GM13977 (cell line): ENCODE measurements at places on chromosomes 16 and 17.

DNA sequence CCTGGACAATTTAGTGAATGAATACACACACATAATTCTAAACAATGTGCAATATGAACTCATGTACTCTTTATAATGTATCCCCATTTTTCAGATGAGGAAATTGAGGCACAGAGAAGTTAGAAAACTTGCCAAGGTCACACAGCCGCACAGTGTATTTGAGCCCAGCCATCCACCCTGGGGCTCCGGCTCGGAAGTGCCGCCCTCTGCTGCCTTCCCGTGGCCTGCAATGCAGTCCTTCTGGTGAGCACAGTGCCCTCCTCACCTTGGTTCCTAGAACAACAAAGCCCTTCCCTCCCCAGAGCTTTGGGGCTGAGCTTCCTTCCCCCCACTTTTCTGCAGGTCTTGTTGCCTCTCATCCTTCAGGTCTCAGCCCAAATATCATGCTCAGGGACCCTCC lies 63.7 kb downstream of the C16orf78 start:
- DNase-seq, result no peak

GRCh38 chr17:6072611-6073010 lies 2.4 kb downstream of the WSCD1 start:
- DNase-seq, result no peak

- DNase-seq, result no peak
Observed at GRCh38 chr16:84528322-84528721, 23.9 kb upstream of the MEAK7 start.

DNA sequence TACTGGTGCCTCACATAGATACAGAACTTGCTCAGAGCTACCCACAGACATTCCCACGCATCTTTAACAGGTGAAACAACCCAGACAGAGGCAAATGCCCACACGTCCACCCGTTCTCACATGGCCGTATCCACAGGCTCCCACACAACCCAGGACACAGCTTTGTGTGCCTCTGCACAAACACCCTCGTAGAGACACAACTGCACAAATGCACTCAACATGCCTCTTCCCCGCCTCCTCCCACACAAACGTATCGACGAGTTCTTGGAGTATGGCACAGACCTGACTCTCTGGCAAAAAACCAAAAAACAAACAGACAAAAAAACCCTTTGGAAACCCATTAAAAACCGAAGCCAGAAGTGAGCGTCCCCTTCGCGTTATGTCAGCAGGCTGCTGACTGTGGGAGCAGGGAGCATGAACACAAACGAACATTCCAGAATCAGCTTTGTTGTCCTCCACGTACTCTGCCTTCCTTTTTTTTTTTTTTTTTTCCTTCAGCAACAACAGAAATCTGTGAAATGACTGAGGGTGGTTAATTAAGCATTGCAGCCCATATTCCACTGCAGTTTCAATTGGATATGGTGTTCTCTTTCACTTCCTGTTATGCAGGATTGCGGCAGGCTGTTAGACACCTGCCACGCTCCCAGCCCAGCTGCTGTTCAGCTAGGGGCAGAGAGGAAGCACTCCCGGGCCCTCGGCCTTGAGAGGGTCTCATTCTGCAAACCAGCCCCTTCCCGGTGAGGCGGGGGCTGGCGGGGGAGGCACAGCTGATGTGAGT lies 313.7 kb downstream of the MAF start:
- peak; percentile 16 for DNase-seq

- no peak for DNase-seq
Observed at GRCh38 chr17:57962279-57963148, 7.3 kb upstream of the CUEDC1 start.

DNA sequence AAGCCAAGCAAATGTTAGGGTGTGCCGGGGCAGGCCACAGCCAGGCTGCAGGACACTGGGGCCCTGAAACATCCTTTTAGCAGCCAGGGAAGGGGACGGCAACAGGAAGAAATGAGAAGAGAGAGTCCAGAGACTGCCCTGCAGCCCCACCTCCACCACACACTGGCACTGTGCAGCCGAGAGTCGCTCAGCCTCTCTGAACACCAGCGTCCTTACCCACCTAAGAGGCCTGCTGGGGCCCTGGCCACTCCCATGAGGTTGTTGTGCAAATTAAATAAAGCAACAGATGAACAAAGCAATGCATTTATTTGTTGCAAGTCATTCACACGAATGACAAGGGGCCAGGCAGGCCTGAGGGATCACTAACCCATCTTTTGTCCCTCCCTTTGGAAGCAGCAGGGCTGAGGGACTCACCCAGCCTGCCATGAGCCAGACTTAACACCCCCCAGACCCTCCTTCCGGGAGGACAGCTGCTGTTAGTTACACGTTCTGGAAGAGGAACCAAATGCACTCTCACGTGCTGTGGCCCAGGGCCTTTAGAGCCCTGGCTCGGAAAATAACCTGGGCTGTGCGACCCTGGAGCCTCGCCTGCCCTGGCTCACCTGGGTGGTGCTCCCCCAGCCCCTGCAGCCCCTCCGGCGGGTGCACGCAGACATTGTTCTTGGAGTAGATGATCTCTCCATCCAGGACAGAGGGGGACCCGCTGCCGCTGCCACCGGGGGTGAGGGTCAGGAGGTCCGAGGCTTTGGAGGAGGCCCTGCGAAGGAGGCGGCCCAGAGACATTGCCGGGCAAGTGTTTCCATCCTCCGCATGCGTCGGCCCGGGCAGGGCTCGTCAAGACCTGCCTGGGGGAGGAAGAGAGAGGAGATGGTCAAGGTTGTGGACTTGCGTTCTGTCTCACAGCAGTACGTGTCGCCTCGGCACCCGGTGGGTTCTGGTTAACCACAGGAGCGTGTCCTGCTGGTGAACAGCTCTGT lies 22.6 kb downstream of the TBC1D16 start:
- DNase-seq, result no peak

DNA sequence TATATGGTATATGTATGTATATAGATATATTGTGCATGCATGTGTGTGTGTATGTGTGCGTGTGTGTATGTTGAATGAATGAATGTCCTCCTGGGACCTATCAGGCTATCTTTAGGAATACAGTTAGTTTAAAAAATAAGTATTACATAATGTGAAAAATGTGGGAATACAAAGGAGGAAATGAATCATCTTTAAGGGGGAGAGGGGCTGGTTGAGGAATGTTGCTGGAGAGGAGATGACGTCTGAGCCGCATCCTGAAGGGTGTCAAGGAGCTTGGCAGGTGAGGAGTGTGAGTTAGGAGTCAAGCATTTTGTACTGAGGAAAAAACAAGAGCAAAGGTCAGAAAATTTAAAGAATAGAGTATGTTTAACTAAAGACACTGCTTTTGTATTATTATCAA lies 62.4 kb upstream of the NLK start:
- no peak for DNase-seq

DNA sequence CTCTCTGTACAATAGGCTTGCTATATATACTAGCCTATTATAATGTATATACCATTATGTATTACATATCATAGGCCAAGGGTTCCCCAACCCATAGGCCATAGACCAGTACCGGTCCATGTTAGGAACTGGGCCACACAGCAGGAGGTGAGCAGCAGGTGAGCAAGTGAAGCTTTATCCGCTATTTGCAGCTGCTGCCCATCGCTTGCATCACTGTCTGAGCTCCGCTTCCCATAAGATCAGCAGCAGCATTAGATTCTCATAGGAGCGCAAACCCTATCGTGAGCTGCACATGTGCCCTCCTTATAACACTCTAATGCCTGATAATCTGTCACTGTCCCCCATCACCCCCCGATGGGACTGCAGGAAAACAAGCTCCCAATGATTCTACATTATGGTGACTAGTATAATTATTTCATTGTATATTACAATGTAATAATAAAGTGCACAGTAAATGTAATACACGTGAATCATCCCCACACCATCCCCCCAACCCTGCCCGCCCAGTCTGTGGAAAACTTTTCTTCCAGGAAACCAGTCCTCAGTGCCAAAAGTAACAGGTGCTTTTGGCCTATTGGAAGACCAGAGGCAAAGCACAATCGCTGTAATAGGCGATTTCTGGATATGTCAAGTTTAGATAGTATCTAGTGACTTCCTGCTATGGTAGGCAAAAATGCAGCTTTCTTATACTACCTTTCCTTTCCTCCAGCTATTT lies 84.1 kb downstream of the MYH11 start:
- no peak for DNase-seq

DNA sequence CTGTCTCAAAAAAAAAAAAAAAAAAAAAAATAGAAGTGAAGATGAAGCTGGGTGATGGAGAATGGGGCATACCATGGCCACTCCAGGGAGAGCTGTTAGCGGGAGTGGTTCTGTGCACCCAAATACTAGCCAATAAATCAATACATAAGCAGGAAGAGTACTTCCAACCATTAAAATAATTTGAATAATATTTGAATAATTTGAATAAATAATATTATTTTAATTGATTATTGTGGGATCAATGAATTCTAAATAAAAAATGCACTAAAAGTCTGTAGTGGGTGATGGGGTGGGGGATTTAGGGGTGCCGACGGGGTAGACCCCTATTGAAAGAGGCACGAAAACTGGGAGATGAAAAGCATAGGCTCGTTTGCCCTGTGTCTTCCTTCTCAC lies 41.4 kb upstream of the CMIP start:
- no peak for DNase-seq

DNA sequence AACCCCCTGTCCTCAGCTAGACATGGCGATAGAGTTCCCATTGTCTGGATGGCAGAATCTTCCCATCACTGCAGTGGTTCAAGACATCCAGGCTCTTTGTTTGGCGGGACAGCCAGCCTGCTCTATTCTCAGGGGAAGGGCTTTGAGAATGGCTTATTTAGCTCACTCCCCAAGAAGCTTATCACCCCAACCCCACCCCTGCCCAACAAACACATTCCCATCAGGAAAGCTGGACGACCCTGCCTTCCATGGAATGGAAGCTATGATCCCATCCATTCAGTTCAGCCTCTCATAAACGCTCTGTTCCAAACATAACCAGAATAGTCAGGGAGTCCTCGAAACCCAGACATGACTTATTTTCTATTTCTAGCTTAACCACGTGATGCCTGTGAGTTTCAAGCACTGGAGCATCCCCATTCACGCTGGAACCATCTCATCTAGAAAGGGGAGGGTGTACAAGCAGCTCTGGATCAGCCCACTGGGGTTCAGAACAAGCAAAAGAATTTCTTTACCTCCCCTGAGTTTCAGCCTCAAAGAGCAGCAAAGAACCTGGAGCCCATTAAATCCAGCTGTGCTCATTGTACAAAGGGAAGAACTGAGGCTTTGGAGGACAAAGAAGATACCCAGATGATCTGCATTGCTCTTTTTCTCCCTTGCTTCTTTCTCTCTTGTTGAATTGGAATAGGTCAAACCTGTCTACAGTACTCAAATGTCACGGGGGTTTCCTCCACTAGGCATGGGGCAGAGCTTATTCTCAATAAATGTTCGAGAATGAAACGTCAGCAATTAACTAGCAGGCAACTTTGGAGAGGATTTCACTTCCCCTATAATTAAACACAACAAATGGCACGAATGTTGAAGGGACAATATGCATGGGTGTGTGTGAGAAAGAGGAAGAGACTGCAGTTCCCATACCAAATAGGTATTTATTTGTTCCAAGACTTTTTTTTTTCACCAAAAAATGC lies 93.1 kb downstream of the XYLT1 start:
- DNase-seq, result peak; percentile 54

DNA sequence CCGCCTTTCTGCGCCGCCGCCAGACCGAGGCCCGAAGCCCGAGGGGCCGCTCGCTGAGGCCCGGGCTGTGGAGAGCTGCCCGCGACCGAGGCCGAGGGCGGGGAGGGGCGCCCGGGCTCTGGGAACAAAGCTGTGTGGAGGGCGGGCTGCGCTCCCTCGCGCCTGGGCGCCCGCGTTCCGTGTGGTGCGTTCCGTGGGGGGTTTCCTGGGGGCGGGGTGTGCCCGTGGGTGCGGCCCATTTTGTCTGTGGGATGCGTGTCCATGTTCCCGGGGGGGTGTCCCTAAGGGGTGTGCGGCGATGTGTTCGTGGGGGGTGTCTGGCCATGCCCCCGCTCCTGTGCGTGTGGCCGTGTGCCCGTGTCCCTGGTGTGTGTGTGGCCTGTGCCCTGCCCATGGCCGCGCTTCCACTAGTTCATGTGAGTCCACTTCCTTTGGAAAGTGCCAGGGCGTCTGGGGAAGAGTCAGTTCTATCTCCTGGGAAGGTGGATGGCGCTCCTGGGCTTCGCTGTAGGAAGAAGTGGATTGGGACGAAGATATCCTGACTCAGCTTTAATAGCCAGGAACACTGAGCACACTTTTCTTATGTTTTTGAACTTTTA lies 520 bp downstream of the JPT2 start:
- no peak for DNase-seq

DNA sequence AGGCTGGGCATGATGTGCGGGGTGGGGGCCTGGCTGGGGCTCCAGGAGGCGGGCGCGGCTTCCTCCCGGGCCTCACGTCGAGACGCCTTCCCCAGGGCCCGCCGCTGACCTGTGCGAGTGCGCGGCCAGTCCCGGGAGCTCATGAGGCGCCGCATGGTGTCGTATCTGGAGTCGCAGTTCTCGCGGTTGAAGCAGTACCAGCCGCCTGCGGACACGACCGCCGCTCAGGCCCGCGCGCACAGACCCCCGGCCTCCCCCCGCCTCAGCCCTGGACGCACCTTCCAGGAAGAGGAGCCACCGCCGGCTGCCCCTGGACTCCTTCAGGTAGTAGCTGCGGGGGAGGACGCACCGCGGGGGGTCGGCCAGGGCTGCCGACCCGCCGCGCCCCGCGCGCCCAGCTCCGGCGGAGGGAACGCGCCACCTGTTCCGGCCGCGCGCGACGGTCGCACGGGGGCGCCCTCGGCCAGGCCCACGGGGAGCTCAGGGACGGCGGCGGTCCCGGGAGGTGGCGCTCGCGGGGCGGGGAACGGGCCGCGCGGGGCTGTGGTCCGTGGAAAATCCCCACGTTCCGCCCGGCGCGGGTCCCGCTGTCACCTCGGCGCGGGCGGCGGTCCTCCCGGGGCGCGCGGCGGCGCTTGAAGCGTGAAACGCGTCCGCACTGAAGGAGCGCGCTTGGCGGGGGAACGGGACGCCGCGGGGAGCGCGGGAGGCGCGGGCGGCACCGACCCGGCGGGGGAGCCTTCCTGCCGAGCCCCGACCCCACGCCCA lies 1.4 kb downstream of the NOTUM start:
- peak; percentile 92 for DNase-seq

DNA sequence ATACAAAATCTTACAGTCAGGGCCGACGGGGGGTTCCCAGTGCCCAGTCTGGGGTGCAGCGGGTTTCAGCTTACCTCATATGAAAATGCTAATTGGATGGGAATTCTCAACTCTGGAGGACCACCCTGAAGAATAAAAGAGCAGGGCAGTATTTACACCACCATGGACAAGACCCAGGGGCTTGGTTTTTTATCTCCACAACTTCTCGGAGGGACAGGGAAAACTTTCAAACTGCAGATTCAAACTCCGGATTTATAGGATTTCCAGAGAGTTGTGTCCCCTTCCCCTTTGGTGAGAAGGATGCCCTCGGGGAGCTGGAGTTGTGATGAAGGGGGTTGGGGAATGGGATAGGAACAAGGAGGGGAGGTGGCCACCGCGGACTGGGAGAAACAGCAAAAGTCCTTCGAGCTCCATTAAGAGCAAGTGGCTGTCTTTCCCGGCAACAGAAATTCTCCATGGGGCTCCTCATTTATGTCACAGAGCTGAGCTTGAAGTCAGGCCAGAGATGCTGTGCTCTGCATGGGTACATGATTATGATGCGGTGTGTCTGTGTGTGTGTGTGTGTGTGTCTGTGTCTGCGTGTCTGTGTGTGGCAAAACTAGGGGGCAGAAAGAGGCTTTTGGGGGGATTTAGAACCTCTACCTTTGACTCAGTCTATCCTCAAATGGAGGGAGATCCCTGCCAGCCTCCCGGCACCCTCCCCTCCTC lies 15.7 kb downstream of the FOXL1 start:
- no peak for DNase-seq

GRCh38 chr16:59330019-59330670 lies 596.0 kb upstream of the GOT2 start:
- DNase-seq, result no peak
